NCI-H748 treated with DMSO at 0.1 percent for 48 hours (cell line): ENCODE measurements at places on chromosomes 11 and 22.

DNA sequence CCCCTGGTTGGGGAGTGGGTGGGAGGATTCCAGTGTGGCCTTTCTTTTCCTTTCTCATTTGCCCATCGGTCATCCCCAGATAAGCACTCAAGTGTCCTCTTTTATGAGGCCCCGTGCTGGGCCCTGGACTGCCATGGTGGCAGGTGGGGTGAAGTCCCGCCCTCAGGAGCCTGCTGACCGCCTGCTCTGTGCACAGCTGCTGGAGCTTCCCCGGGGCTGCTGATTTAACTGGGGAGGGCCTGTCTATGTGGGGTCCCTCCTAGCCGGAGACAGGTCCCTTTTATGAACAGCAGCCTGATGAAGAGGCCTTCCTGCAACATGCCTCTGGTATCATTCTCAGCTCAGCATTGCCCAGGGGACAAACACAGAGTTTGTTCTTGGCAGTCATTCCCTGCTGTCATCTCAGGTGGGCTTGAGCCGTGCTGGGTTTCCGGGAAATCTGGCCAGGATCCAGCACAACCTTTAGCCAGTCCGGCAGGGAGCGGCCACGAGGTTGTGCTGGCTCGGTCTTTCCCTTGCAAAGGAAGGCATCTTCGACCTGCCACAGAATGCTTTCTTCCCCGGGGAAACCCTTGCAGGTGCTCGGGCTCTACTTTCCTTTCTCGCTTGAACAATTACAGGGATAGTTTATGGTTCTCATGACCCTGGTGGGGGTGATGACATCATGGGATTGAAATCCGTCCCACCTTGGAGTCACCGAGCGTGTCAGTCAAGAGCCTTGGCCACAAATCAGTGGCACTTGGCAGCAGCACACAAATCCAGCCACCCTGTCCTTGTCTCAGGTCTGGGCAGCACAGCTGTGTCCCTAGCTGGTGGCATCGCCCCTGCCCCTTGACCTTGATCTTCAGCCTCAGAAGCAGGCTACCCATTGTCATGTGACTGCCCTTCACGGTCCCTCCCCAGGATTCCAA lies 20.1 kb downstream of the ST14 start:
- DNase-seq, result peak; percentile 77

DNA sequence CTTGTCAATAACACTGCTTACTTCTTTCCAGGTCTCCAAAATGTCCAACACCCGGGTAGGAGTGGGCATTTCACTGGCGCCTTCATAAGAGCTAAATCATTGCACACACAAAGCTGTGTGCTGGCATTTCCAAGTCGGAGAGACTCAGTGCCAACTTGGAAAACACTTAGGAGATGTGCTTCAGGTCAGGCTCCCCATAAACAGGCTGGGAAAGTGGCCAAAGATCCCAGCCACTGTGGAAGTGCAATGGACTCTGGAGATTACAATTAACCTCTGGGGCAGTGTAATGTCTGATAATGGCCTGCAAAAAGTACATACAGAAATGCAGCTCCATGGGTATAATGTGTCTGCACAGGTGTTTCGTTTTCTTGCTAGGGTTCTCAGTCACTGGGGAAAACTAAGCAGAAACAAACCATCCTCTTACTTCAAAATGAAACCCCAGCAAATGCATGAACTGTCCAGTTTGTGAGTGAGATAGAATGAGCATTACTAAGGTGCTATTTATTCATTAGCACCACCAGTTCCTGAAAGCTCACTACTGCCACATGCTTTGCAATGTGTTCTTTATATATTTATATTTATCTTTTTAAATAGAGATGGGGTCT lies 79.0 kb downstream of the ABTB2 start:
- no peak for DNase-seq

DNA sequence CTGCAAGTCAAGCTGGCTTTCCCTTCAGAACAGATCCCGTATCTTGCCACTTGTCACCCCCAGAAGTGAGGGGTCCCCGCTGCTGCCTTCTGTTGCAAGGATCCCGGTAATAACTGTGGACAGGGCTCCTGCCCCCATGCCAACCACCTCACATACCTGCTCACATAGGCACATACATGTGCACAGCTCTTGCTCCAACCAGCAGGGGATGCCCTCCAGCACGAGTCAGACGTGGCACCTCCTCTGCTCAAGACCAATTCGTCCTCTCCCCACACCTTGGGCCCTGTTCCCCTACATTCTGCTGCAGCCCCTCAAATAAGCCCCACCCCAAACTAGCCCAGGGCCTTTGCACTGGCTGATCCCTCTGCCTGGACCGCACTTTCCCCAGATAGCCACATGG lies 163.3 kb downstream of the CRYBB2 start:
- no peak for DNase-seq

DNA sequence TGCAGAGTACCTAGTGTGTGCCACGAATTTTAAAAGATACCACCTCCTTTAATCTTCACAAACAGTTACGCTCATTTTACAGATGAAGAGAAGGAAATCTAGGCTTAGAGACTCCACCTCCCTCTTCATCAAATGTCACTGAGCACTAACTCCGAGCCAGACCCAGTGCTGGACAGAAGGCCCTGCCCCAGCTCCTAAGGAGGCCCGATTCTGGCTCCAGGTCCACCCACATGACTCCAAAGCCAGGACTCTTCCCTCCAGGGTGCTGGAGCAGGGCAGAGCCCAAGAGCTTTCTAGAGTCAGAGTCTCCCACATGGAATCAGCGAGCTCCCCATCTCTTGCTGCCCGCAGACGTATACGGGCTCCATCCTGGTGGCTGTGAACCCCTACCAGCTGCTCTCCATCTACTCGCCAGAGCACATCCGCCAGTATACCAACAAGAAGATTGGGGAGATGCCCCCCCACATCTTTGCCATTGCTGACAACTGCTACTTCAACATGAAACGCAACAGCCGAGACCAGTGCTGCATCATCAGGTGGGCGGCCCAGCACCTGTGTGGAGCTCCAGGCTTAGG lies 27.6 kb downstream of the MYO7A start:
- no peak for DNase-seq

DNA sequence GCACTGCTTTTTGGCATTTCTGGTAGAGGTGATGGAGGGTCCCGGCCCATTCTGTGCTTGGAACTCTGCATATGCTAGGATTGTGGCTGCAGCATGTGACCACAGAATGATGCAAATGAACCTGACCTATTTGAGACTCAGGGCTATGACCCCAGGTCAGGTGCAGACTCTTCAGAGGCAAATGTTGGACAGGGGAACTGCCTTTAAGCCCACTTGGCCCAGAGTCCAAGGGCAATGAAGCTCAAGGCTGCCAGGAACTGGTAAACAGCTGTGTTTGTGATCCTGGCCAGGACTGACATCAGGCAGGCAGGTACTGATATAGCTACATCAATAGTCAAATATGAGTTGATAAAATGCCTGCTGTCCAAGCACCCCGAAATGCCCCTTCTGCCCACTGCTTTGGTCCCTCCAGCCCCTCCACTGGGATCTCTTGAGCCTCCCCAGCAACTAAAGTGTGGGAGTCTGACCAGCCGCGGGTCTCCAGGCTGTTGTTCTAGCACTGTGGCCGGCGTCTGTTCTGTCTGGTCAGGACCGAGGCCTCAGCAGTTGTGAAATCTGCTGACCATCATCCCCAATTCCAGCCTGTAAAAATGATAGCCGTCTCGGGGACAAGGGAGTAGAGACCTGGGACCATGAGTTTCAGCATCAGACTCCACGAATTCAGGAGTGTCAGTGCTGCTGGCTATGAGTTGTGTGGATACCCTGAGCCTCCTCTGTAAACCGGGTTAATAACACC lies 82.4 kb upstream of the EIF3D start:
- DNase-seq, result no peak

DNA sequence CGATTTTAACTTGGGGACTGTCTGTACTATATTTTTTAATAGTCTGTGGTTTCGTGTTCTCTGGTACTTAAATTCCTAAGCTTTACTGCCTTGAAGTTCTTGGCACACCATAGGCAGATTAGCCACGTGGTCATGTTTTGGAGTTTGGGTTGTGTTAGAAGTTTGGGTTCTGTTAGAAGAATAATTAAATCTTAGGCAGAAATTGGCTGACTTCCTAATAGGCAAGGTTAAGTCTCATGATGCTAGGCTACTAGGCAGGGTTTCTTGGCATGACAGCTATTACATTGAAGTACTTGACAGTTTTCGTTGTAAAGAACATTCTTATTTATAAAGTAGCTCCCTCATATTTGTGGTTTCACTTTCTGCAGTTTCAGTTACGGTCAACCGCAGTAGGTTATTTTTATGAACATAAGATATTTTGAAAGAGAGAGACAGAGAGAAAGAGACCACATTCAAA lies 30.0 kb upstream of the MMP7 start:
- no peak for DNase-seq

GRCh38 chr11:65887723-65888162 lies 528 bp downstream of the FIBP start:
- no peak for DNase-seq

DNA sequence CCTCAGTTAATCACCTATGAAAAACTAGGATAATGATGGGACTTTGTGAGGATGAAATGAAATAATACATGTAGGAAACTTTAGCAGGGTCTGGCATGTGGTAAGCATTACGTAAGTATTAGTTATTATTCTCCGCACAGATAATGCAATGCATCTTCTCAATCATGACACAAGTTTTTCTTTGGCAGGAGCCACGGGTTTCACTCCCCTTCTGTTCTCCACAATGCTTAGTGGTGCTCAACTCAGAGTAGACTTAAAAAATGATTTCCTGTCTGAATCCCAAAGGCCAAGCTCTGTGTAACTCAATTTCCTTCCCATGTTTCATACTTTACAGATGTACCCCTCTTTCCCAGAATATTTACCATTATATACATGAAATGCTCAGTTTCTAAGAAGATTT lies 82.9 kb downstream of the CCDC34 start:
- DNase-seq, result no peak

DNA sequence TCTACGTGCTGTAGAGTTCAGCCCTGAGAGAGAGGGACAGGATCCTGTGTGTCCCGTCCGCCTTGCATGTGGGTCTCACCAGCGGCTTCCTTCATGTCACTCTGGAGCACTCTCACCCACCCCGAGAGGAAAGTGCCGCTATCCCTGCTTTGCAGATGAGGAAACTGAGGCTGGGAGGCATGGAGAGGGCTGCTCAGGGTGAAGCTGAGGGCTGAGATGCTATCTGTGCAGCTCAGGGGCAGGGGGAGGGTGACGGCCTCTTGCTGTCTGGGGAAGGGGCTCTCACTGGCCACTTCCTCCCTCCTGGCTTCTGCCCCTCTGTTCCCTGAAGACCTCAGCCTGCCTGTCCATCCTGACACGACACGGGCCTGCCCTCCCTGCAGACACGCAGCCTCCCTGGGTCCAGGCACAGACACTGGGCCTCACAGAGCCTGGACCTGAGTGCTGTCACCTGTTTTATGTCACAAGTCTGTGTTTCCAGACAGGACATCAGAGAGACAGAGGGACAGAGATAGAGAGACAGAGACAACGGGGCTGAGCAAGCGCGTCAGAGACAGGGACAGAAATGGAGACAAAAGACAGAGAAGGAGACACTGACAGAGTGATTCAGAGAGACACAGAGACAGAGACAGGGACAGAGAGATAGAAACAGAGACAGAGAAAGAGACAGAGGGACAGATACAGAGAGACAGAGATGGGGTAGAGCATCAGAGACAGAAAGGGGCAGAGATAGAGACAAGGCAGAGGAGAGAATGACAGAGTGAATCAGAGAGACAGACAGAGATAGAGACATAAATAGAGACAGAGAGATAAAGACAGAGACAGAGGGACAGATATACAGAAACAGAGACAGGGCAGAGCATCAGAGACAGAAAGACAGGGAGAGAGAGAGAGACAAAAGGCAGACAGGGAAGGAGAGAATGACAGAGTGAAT lies 53.1 kb downstream of the MCM5 start:
- DNase-seq, result no peak

DNA sequence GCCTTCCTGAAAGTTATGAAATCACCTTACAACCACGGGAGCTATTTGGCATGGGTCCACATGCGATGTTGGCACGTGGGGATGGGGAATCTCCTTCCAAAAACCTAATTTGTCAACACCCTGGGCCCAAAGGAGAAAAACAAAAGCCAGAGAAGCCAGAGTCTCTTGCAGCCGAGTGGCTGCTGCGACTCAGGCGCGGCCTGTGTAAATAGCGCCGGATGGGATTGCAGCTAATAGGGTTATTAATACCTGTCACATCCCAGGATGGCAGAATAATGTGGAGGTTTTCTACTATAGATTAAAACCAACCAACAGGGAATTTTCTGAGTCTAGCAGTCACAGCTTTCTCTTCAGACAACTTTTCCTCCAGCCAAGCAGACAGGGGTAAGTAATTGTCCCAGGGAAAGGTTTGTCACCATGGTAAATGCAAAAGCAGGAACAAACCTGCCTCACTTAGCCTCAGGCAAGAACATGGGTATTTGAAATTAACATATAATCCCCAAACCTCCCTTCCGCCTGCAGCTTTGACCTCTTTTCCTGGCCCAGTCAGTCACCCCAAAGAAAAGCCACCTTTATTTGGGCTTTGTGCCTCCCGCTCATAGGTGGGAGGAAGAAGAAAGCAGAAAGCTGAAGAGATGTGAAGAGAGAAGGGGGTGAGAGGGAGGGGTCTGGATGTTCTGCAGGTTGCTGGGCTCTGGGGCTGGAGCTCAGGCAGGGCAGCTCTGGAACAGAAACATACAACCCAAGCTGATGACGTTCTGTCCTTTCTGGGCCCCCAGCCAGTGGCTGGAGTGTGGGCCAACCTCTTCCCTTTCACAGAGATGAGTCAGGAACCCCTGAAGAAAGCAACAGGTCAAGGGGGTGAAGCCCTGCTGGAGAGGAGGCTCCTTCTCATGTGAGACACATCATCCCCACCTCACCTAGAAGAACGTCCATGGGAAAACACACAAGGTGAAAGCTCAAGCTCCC lies 376.5 kb downstream of the NXPE2 start:
- peak; percentile 0 for DNase-seq

- no peak for DNase-seq
These were observed 8.0 kb downstream of the JAML start for GRCh38 chr11:118216621-118217481.

DNA sequence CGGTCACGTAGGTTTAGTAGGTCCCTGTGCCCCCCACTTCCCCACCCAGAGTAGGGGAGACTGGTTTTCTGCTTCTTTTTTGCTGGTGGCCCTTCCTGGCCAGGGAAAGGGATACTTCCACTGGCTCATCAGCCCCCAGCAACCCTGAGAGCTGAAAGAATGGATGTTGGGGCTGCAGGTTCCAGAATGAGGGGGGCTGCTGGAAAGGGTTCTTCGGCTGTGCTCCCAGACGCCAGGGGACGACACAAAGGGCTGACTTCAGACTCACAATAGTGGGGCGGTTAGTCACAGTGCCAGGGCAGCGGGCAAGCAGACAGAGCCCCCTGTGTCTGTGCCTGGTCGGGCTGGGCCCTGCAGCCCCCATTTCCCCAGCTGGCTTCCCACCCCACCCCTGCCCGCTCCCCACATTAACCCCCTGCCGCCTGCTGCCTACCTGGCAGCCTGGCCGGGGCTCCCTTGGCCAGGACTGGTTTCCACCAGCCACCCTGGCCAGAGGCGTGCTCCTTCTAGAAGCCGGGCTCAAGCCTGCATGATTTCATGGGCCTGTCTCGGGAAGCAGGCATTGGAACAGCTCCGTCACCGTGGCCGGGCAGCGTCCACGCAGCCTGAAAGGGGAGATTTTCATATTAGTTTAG lies 79.1 kb upstream of the WNT7B start:
- DNase-seq, result no peak
